ENCODE measurements at places on chromosomes 4 and X.

GRCh38 chrX:16479206-16479869 lies 170.6 kb upstream of the S100G start:
- DNase-seq = no peak

DNA sequence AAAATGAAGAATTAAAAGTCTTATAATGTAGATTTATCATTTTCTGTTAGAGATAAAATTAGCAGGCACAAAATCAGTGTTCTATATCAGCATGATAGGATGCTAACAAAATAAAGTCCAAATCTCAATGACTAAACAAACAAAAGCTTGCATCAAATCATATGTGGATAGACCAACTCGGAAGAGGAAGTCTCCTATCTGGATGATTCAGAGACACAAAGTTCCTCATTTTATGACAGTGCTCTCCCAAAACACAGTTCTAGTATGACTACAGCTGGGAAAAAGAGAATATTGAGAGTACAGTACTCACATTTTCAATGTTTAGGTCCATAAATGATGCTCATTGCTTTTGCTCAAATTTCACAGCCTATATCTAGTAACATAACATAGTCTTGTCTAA lies 376.1 kb upstream of the CTSO start:
- DNase-seq = no peak

- no peak for DNase-seq
These were observed 2.6 kb downstream of the PLP1 start for GRCh38 chrX:103779141-103779789.

DNA sequence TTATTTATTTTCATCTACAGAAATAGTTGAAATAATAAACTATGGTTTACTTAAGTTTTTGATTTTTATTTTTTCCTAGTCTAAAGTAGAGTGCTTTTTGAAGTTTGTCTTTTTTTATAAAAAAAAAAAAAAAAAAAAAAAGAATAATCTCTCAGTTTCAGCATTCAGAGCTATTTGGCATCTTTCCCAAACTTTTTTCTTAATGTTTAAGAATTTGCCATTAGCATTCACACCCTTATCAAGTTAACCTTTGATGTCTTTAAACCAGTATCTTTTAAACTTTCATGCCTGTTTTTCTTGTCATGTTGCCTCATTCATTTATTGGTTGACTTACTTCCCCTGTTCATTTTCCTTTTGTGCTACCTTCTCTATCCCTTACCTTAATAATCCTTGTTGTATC lies 60.9 kb upstream of the FHDC1 start:
- DNase-seq = no peak

DNA sequence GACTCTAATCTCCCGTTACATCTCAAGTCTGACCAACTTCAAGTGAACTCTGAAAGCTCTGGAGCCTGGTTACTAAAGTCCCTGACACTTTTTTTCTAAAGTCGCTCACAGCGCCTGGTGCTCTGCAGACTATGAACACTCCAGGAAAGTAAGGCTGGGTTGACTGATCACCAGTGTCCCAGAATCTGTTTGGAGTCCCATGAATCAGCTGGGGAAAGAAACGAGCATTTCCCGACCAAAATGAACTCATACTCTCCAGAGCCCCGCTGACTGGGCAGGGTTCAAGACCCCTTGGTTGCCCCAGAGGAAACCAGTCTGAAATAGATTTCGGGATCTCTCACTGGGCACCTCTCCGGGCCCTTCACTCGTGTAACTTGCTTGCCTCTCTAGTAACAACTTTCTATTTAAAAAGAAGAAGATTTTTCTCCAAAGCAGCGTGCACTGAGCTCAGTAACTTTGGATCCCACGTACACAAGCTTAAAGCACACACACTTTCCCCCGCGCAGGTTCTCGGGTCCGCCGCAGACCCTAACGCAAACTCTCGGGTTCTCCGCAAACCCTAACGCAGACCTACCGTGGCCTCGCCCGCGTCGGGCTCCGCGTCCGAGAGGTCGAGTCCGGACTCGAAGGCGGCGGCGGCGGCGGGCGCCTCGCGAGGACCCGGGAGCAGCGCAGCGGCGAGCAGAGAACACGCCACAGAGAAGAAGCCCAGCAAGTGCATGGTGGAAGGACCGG lies 964 bp downstream of the VEGFC start:
- peak; percentile 26 for DNase-seq

GRCh38 chr4:46258431-46258830 lies 131.5 kb downstream of the GABRA2 start:
- DNase-seq = no peak

- no peak for DNase-seq
These were observed 183.3 kb downstream of the KDR start for GRCh38 chr4:54941994-54942552.

DNA sequence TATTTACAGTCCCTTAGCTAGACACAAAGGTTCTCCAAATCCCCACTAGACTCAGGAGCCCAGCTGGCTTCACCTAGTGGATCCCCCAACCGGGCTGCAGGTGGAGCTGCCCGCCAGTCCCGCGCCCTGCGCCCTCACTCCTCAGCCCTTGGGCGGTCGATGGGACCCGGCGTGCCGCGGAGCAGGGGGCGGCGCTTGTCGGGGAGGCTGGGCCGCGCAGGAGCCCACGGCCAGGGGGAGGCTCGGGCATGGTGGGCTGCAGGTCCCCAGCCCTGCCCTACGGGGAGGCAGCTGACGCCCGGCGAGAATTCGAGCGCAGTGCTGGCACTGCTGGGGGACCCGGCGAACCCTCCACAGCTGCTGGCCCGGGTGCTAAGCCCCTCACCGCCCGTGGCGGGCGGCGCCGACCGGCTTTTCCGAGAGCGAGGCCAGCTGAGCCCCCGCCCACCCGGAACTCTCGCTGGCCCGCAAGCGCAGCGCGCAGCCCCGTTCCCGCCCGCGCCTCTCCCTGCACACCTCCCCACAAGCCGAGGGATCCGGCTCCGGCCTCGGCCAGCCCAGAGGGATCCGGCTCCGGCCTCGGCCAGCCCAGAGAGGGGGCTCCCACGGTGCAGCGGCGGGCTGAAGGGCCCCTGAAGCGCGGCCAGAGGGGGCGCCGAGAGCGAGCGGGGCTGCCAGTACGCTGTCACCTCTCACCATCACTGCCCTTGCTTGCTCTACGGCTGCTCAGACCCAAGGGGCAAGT lies 39.4 kb downstream of the WFS1 start:
- peak; percentile 57 for DNase-seq

Measured in neuronal stem cell (in vitro differentiated cells).